CD4-positive, alpha-beta T cell treated with Interferon alpha-2 for 1 hour (primary cell): ENCODE measurements at places on chromosomes 2 and 18.

DNA sequence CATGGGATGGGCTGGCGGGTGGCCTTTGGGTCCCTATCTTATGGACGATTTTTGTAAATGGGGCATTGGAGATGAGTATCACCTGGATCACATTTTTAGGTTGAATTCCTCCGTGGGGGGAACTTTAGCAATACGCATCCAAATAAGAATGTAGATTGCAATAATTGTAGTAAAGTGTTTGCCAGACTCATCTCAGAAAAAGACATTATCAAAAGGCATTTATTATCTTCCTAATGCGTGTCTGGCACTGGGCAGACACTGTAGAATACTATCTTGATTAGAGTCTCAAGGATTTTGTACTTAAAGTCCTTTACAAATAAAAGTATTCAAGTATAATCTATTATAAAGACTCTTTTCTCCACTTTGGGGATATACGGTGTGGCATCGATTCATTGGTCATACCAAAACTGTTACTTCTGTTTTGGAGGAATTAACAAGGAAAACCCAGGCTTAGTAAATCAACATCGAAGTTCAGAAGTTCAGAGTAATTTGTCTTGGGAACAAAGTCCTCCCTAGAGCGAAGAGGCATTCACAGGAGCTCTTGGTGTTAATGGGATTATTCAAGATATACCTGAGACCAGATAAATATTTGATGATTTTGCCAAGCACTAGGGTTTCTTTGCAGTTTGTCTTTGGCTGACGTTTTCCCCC, 578 bp upstream of the ACKR3 start:
- no peak for DNase-seq

- DNase-seq: no peak
Observed at GRCh38 chr2:42281416-42282081, 79.5 kb downstream of the COX7A2L start.

DNA sequence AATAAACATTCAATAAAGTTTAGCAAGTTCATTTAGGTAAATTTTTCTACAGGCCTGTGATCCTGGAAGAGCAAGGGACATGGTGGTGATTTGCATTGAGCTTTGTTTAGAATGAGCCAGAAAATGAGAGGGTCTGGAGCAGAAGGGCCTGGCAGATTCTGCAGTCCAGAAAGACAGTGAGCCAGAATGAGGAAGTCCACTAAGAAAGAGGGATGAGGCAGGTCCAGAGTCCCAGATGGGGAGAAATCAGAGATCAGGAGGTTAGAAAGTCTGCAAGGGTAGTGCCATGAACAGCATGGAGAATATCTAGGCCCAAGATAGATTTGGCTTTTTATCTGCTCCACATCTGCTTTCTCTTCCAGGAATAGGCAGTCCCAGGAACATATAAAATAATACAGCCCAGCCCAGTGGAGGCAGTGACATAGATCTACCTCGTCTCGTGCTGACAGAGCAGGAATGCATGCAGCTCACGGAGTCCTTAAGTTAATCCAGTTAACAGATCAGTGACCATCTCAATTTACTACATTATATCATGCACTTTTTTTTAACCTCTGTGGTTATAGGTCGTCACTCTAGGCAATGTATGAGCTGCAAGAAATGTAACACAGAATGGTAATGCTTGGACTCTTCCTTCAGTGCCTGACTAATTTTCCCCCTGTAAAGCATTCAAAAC, 429.0 kb downstream of the SUCLG1 start:
- DNase-seq: no peak

GRCh38 chr18:54916507-54916906, 42.8 kb downstream of the CCDC68 start:
- DNase-seq: no peak

- no peak for DNase-seq
Observed at GRCh38 chr2:53544871-53545558, 222.6 kb upstream of the CHAC2 start.

DNA sequence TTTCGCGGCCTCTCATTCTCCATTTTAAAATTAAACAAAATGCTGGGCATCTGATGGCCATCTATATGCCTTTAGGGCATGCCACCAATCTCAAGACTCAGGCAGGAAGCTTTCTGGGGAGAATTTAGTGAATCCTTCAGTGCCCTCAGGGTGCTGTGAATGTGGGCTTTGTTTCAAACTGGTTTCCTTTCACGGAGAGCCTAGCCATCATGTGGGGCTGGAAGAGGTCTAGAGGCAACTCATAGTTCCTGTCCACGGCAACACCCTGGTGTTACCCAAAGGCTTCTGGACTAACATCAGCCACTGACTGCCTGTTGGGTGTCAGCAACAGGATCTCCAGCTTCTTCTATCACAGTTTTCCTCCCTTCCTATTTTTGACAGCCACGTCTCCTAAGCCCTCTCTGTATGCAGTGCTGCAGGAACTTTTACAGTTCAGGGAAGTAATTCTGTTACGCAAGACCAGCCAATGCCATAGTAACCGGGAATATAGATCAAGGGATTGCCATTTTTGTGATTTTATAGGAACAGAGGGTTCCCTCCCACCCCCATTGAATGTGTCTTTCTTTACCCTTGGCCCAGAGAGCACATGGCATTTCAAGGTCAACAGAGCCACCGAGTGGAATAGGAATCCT, 7.9 kb upstream of the WDR33 start:
- DNase-seq: no peak

DNA sequence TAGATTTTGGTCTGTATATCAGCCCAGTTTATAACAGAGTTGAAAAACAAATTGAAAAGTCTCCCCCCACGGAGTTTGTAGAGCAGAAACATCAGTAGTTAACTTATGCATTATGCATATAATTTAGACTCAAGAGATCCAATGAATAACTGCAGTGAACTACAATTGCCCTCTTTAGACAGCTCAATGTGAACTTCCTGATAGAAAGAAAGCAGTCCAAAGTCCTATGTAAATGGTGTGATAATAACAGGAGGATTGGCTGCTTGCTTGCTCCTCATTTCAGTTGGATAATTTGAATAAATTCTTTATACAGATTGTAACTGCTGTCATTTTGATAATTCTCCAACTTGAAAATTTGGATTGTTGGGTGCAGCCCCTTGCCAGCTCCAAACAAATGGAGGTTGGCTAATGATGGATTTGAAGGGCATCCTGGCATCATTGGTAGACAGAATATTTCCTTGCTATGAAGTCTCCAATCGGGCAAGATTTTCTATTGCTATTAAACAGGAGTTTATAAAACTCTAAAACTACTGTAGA, 297.1 kb downstream of the ASXL3 start:
- DNase-seq: no peak

DNA sequence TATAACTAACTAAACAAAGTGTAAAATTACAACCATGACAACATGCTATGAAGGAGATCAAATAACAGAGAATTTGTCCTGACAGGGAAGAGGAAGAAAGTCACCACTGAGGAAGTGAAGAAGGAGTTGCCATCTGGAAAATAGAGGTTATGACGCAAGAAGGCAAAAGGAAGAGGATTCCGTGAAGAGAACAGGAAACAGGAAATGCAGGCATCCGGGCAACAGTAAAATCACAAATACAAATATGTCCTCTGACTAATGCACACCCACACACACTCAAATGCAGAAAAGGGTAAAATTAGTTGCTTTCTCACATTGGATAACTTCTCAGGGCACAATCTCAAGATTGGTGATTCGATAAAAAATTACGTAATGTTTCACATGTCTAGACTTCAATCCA, 278.4 kb downstream of the TMX3 start:
- no peak for DNase-seq

- DNase-seq: no peak
Observed at GRCh38 chr2:153935511-153935910, 63.8 kb downstream of the GALNT13 start.

GRCh38 chr18:55324166-55324565, 263.8 kb downstream of the TCF4 start:
- DNase-seq: no peak

- DNase-seq: no peak
Observed at GRCh38 chr18:23106575-23106974, 28.7 kb upstream of the CABLES1 start.

GRCh38 chr18:45843019-45843418, 17.5 kb downstream of the SIGLEC15 start:
- no peak for DNase-seq
